ENCODE measurements at places on chromosomes 7 and 10. TPM values are rescaled to one million over a fixed set of nuclear protein-coding genes. Genes with fewer than 3 reads are reported as not detected.

The SAMD8 gene
- polyA plus RNA-seq, result 5.5 TPM

The CYP2C18 gene
- 0.74 TPM for polyA plus RNA-seq

The LRRC17 gene
- polyA plus RNA-seq, result 0.63 TPM

The C10orf67 gene
- polyA plus RNA-seq, result 0.33 TPM

The ANKRD61 gene
- not detected for polyA plus RNA-seq

The OR9A2 gene
- not detected for polyA plus RNA-seq

The BAMBI gene
- 3.1 TPM for polyA plus RNA-seq

The TMEM184A gene
- 6.8 TPM for polyA plus RNA-seq

The ZPBP gene
- not detected for polyA plus RNA-seq

The CALN1 gene
- polyA plus RNA-seq, result 0.02 TPM

The ITGA8 gene
- polyA plus RNA-seq, result 3.9 TPM

The STRIP2 gene
- polyA plus RNA-seq, result 2.1 TPM

The TMEM196 gene
- not detected for polyA plus RNA-seq

The EPDR1 gene
- polyA plus RNA-seq, result 22.5 TPM

The COL13A1 gene
- 4.5 TPM for polyA plus RNA-seq

The FAM13C gene
- 1.2 TPM for polyA plus RNA-seq

The RHOBTB1 gene
- polyA plus RNA-seq, result 4.8 TPM

The NRP1 gene
- polyA plus RNA-seq, result 47.6 TPM

The CDK1 gene
- 4.4 TPM for polyA plus RNA-seq

The MRC1 gene
- polyA plus RNA-seq, result 39.4 TPM

The SRI gene
- polyA plus RNA-seq, result 58.2 TPM

The INSYN2A gene
- 0.10 TPM for polyA plus RNA-seq

The CLCN1 gene
- 0.06 TPM for polyA plus RNA-seq

The GSAP gene
- 62.7 TPM for polyA plus RNA-seq

The FGFBP3 gene
- 1.6 TPM for polyA plus RNA-seq

The MAP3K8 gene
- polyA plus RNA-seq, result 37.0 TPM

The OR2A7 gene
- polyA plus RNA-seq, result 2.0 TPM

The CH25H gene
- polyA plus RNA-seq, result 3.0 TPM

The MEIG1 gene
- polyA plus RNA-seq, result 1.5 TPM

The LRRN3 gene
- polyA plus RNA-seq, result 1.1 TPM

The ANXA11 gene
- polyA plus RNA-seq, result 135 TPM

The NPY gene
- not detected for polyA plus RNA-seq

The AOC1 gene
- polyA plus RNA-seq, result 0.35 TPM

The FOXI2 gene
- 0.08 TPM for polyA plus RNA-seq

The CEP41 gene
- polyA plus RNA-seq, result 3.7 TPM

The SERPINE1 gene
- polyA plus RNA-seq, result 436 TPM

The SPDYE9 gene
- polyA plus RNA-seq, result not detected

The KAZALD1 gene
- polyA plus RNA-seq, result 6.5 TPM

The PPA1 gene
- polyA plus RNA-seq, result 251 TPM

The PROSER2 gene
- polyA plus RNA-seq, result 9.0 TPM

The AUTS2 gene
- 15.4 TPM for polyA plus RNA-seq

The RELN gene
- 0.24 TPM for polyA plus RNA-seq

The PPP1R17 gene
- polyA plus RNA-seq, result not detected

The NEUROD6 gene
- not detected for polyA plus RNA-seq

The MINDY4 gene
- 8.1 TPM for polyA plus RNA-seq

The H2BK1 gene
- polyA plus RNA-seq, result not detected

The HMX3 gene
- polyA plus RNA-seq, result not detected

The TMEM225B gene
- 1.0 TPM for polyA plus RNA-seq

Data from lung (tissue), 17 donors.